ENCODE measurements at places on chromosomes 13 and 19. TPM values are rescaled to one million over a fixed set of nuclear protein-coding genes. Genes with fewer than 3 reads are reported as not detected.

DNA sequence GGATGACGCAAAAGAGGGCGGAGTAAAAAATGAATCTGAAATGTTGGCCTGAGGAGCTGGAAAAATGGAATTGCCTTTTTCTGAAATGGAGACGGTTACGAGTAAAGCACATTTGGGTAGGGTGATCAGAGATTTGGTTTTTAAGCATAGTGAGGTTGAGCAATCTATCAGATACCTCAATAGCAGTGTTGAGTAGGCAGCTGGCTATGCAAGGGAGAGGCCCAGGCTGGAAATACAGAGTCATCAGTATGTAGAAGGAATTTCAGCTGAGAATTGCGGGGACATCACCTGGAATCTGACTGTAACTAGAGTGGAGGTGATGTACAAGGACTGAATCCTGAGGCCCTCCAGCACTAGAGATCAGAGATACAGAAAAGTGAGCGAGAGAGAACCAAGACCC lies 224.8 kb downstream of the LMO7 start:
- no peak for DNase-seq

Gene ZNF814
- polyA plus RNA-seq: 22.7 TPM

DNA sequence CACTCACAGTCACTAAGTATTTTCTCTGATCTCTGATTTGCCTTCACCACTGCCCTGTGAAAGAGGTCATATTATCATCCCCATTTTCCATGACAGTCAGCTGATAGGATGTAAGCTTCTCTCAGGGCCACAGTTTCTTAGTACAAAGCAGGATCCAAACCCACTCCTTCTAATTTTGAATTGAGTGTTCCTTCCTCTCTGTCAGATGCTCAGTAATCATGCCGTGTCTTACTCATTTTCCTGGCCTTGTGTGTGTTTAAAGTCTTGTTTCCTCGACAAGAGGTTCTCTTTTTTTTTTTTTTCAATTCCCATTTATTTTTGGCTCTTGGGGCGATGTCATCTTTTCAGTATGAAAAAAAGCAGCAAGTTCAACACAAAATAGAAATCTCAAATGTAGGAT lies 72.3 kb downstream of the NAA16 start:
- no peak for DNase-seq

DNA sequence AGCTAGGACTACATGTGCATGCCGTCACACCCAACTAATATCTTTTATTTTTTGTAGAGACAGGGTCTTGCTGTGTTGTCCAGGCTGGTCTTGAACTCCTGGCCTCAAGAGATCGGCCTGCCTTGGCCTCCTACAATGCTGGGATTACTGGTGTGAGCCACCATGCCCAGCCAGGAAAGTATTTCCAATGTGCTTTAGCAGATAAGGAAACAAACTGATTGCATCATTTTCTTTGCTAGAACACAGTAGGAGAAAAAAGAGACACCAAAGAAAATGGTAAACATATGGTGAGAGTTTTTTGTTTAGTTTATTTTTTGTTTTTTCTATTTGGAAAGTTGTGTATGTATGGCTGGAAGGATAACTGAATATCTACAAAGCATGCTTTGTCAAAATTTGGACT lies 46.9 kb upstream of the AKAP11 start:
- DNase-seq: no peak

DNA sequence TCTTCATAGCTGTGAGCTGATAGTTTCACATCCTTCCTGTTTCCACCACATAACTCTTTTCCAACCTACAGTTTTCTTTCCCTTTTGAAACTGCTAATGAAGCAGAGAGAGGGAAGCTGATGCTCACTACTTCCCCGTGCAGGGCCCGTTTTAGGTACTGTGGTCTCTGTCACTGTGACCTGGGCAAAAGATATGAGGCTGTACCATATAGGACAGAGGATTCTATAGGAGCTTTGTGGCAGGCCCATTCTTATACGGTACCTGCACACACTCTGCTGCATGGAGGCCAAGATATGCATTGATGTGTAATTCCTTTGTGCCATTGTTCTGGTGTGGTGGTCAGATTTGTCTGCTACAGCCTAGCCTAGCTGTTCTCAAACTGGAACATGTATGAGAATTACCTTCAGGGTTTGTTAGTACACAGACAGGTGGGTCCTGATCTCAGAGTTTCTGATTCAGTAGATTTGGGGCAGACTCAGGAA lies 577.3 kb downstream of the LMO7 start:
- DNase-seq: no peak

- DNase-seq: no peak
Observed at GRCh38 chr19:34468409-34468808, 13.1 kb upstream of the WTIP start.

DNA sequence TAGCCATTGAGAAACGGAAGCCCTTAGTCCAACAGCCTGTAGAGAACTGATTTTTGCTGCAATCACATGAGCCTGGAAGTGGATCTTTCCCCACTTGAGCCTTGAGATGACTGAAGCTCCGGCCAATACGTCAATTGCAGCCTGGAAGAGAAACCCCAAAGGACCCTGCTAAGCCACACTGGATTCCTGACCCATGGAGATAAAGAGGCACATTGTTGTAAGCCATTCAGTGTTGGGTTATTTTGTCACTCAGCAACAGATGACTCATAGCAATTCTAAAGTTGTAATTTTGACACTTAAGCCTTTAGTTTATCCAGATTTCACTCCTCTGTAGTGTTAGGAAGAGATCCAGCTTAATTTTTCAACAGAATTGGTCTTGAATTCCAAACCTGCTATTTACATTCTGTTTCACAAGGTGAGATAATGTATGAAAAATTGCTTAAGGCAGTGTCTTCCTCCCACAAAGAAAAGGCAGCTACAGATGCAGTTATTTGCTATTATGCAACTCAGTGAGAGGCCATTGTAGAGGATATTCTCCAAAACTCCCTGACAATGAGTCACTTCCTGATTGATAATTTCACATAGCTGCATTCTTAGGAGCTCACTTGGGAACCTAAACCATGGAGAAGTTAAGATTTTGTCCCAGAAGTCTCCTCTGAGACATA lies 59.4 kb upstream of the TSHZ3 start:
- DNase-seq: no peak

- DNase-seq: no peak
Observed at GRCh38 chr13:72221276-72221962, 354.4 kb upstream of the DACH1 start.

Gene APOC1
- 19.6 TPM for polyA plus RNA-seq

Gene CERS1
- 40.8 TPM for polyA plus RNA-seq

DNA sequence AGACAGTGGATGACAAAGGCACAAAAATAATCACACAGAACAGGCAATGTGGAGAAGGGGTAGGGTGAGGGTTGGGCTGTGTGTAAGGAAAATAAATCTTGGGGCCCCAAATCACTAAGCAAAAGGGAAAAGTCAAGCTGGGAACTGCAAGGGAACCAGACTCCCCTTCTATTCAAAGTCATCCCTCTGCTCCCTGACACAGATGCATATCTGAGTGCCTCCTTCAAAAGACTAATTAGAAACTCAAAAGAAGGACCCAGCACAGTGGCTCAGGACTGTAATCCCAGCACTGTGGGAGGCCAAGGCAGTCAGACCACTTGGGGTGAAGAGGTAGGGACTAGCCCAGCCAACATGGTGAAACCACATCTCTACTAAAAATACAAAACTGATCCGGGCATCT lies 18.3 kb downstream of the ZNF611 start:
- no peak for DNase-seq

Gene LGALS4
- 0.99 TPM for polyA plus RNA-seq

DNA sequence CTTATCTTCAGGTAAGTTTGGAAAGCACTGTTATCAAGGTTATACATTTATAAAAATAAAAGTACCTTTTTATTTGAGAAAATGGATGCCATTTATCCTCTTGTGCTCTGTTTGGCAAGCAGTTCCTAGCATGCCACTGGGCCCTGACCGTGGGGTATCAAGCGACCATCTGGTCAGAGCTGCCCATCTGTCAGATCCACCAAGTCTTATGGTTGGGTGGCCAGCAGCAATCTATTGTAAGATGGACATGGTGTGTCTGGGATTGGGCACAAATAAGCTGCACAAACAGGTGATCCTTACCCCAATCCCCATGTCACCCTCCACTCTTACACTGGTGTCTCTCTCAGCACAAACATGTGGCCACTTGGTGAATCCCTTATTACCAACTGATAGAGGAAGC lies 178.5 kb downstream of the DLEU7 start:
- no peak for DNase-seq

DNA sequence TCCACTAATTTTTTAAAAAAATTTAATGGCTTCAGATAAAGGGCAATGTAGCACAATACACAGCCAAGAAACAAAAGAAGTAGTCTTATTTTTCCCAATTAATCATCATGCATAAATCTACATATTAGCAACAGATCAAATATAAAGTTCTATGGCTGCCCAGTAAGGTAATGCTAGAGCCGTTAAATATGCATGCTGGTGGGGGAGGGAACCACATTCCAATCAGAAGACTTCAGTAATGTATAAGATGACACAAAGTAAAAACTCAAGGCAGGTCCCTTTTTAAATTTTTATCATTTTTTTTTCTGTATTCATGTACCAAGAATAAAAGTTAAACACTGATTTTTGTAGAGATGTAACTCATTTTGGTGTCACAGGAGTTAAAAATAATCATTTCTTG lies 62.0 kb downstream of the MPHOSPH8 start:
- DNase-seq: no peak

Gene S1PR4
- 0.56 TPM for polyA plus RNA-seq

DNA sequence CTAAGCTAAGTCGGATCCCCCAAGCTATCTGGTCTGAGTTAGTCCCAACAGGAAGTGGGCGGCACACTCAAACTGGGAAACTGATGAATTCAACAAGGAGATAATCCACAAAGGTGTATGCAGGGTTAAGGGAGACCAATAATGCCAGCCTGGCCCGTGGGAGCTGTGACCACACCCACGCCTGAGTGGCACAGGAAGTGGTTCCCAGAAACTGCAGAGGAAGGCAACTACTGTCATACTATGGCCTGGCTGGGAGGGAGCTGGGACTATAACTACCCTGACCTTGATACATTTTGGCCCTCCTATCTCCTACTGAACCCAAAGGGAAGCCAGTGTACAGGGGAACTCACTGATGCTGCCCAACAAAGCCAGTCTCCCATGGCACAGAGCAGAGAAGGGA lies 85.5 kb upstream of the TDRD3 start:
- DNase-seq: no peak

GRCh38 chr19:2089001-2089711 lies 7.0 kb downstream of the MOB3A start:
- DNase-seq: no peak

Gene ZSCAN18
- 51.1 TPM for polyA plus RNA-seq

Gene MARK4
- polyA plus RNA-seq: 26.2 TPM

Gene MIR17HG
- 3.4 TPM for polyA plus RNA-seq

Gene PSG3
- polyA plus RNA-seq: not detected

- no peak for DNase-seq
Observed at GRCh38 chr19:10501971-10502523, 1.1 kb downstream of the KEAP1 start.

- no peak for DNase-seq
Observed at GRCh38 chr13:35485424-35485823, 8.9 kb upstream of the MAB21L1 start.

Gene GZMM
- polyA plus RNA-seq: 0.49 TPM

Gene C1QTNF9
- polyA plus RNA-seq: 4.9 TPM

Gene RNF225
- polyA plus RNA-seq: not detected

All from forelimb muscle (tissue), 1 donor.